NCI-H2081 (cell line): ENCODE measurements at places on chromosomes 12 and 14.

DNA sequence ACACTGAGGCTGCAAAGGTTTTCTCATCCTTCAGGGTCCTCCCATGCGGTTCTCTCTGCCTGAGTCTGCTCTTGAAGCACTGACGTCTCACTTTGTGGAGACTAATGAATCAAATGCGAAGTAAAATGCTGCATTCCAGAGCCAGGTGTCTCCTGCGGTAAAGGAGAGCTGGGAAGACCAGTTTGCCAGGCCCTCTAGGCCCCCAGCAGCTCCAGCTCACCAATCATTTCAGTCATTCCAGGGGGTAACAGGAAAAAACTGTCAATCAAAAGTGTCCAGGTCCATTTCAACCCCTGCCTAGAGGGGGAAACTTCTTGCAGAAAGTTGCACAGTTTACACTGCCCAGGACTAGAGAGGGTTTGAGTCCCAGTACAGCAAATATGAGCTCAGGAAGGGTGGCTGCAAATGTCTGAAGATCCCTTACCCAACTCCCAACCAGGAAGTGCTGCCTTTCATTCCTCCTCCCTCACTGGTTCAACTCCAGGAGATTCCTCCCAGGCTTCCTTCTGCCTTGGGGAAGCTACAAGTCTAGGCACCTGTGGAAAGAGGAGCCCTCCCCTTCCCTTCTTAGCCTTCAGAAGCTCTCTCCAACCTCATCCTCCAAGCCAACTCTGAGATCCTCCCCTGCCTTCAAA, 2.7 kb upstream of the NXPH4 start:
- DNase-seq: no peak

- DNase-seq: peak; percentile 16
Measured at GRCh38 chr12:48105321-48105866, 485 bp downstream of the SENP1 start.

GRCh38 chr14:91374879-91375702, 42.5 kb downstream of the CCDC88C start:
- DNase-seq: peak; percentile 97

GRCh38 chr12:78711954-78712353, 152.6 kb upstream of the SYT1 start:
- no peak for DNase-seq

- no peak for DNase-seq
Measured at GRCh38 chr12:132182711-132183365, 38.6 kb downstream of the NOC4L start.

DNA sequence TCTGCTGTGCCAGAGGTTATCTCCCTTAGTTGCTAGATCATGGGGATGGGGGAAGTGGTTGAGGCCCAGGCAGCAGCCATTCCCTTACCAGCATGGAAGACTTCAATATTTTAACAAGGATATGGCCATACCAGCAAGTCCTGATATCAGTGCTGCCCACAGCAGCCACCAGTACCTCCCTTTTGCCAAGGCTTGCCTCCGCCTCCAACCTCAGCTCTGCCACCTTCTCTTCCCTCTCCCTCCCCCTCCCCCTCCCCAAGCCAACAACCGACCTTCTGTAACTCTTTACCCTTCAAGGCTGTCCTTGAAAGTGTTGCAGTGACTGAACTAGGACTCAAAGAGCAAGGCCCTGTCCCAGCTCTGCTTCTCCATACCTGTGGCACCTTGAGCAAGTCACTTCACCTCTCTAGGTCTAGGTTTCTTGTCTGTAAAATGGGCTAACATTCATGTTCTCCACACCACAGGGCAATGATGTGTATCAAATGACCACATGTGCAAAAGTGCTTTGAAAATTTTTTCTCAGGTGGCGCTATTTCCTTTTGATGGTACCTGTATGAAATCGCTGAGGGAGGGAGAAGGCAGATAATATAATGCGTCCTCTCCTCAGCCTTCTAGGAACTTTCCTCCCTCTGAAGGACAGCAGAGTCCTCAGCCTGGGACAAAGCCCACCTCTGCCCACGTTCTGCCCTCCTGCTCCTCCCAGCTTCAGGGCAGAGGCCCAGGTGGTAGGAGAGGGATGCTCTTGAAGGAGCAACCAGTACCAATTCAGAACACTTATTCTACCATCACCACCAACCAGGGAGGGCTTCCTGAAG, 14.7 kb downstream of the PLEKHG6 start:
- DNase-seq: no peak

- DNase-seq: no peak
Measured at GRCh38 chr14:32361674-32362073, 32.6 kb downstream of the AKAP6 start.

DNA sequence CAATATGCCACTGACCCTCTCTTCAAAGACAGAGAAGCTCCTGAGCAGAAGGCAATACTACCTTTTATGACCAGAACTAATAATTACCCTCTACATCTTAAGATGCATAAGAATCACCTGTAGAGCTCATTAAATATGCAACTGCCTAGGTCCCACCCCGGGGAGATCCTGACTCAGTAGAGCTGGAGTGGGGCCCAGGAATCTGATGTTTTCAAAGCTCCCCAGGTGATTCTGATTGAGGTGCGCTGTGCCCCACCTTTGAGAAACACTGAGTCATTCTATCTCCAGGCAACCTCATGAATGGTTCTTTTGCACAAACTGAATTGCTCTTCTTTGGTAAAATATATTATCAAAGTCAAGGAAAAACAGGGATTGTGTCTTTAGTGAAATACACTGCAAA, 149.3 kb upstream of the BMP4 start:
- no peak for DNase-seq
